Suppressor macrophage (primary cell): ENCODE measurements at places on chromosomes 16 and 17.

DNA sequence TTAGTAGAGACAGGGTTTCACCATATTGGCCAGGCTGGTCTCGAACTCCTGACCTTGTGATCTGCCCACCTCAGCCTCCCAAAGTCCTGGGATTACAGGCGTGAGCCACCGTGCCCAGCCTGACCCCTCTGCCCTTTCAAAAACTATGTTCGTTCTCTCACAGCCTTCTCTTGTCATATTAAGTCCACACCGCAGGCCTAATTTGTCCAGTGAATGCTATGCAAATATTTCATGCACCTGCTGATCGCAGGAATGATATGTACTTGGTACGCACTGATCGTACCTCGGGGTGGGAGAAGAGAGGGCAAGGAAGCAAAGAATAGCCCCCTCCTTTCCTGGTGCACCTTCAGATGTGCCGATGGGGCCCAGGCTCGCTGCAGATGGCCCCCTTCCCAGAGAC lies 3.0 kb upstream of the BIRC5 start:
- no peak for DNase-seq

- no peak for DNase-seq
Measured at GRCh38 chr17:70420861-70421445, 251.6 kb downstream of the KCNJ2 start.

DNA sequence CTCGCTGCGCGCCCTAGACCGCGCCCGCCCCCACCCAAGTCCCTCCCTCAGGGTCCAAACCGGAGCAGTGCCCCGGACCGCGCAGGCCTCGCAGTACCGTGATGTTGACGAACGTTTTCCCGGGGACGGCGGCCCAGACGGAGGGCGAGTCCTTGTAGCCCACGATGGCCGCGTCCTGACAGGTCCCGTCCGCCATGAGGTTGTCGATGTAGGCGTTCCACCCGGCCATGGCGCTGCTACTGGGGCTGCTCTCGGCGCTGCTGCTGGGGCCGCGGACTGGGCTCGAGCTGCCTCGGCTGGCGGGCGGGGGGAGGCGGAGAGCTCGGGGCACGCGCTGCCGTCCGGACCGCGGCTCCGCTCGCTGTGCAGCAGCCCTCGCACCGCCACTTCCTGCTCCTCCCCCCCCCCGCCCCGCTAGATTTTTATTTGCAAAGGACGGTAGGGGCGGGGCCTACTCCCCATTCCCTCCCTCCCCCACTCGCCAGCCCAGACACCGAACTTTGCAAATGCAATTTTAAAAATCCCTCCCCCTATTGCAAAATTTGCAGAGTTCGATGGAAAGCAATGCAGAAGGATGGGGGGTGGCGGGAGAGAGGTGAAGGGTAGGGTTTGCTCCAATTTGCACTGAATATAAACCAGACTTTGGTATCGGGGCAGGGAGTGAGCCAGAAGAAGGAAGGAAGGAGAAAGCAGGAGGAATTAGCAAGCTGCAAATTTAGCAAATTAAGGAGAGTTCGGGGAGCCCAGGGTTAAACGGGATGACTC lies at the start of gene PFN1:
Gene PFN1 (minus strand): TSS at position 365 of the 765 bp plus-strand sequence. CDS start 136 bp downstream, at position 229.
- DNase-seq: peak; percentile 97

GRCh38 chr16:87705771-87706277 lies 60.0 kb downstream of the KLHDC4 start:
- no peak for DNase-seq
